ENCODE measurements at places on chromosomes 7 and 10.

GRCh38 chr10:75191821-75192568, 18.6 kb upstream of the VDAC2 start:
- DNase-seq: no peak

DNA sequence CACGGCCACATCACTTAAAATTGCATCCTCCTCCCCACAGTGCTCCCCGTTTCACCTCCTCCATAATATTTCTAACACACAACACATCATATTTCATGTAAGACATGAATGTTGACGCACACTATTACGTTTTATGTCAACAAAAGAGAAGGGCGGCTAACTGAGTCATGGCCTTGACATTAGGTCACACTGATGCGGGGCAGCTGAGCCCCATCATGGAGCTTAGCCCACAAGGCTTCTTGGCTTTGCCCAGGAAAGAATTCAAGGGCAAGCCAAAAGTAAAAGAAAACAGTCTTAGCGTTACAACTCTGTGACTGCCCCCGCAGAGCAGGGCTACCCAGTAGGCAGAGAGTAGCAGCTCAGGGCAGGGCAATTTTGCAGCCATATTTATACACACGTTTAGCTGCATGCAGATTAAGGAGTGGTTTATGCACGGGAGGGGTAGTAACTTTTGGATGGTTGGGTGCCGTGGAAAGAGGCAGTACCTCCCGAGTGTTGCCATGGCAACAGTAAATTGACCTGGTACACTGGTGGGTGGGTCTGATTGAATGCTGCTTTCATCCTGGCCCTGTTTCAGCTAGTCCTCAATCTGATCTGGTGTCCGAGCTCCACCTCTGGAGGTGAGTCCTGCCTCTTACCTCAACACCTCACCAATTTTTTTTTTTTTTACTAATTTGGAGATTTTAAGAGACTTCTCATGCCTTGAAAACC, 156.2 kb upstream of the FRMD4A start:
- no peak for DNase-seq

GRCh38 chr10:28118985-28119628, 120.2 kb upstream of the ODAD2 start:
- no peak for DNase-seq

GRCh38 chr7:27873981-27874957, 134.3 kb downstream of the TAX1BP1 start:
- DNase-seq: no peak

GRCh38 chr7:150900675-150901074, 48.4 kb downstream of the AOC1 start:
- no peak for DNase-seq

GRCh38 chr7:104017001-104017400, 27.5 kb upstream of the RELN start:
- DNase-seq: no peak

- no peak for DNase-seq
Observed at GRCh38 chr10:113562704-113563103, 9.9 kb downstream of the HABP2 start.
